ENCODE measurements at places on chromosomes 12 and 14.

DNA sequence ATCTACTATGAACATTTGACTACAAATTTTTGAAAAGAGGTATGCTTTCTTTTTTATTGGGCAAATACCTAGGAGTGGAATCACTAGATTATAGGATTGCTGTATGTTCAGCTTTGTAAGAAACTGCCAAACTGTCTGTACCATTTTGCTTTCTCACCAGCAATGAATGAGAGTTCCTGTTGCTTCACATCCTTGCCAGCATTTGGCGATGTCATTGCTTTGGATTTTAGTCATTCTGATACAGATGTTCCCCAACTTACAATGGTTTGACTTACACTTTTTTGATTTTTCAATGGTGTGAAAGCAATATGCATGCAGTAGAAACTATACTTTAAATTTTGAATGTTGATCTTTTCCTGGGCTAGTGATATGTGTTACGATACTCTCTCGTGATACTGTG, 328.7 kb downstream of the RAD51B start:
- DNase-seq, result no peak

DNA sequence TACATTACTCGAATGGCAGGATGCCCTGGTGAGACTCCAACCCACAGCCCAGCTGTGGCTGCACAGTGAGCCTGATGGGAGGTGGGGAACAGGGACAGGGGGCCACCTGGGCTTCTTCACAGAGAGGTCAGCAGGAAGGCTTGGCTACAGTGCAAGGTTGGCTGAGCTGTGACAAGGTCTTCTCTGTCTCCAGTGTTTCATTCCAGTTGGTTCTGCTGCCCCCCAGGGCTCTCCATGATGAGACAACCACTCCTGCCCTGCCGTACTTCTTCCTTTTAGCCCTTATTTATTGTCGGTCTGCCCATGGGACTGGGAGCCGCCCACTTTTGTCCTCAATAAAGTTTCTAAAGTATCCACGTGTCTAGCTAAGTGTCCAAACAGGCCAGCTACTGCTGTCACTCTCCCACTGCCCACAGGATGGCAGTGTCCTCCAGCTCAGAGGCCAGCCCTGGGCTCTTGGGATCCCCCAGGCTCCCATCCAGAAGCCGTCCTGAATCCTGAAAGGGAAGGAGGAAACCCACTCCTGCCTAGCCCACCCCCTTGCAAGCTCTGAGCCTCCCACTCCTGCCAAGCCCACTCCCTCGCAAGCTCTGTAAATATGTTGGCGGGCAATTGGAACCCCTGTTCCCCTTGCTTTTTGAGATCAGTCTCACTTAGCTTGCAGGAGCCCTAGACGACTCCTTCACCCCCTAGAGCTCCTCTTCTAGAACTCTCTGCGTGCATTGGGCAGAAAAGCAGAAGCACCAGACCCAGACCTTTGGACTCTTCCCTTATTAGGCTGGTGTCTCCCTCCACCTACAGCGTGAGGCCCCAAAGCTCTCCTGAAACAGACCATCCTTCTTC, 5.4 kb downstream of the C1QL4 start:
- no peak for DNase-seq

DNA sequence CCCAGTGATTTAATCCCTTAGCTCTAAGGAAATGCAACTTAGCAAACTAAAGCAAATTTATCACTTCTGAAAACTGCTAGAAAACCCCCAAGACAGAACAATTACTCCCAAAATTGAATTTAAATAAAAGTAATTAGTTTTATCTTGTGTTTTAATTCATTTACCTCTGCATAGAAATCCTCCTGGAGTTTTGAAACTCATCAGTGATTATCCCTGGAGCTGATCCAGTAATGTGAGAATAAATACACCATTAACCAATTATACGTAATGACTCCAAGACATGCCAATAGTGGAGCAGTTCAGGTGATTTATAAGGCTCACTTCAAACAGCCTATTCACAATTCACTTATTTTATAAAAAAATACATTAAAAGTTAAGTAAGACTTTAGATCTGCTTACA, 855.3 kb upstream of the FLRT2 start:
- no peak for DNase-seq

DNA sequence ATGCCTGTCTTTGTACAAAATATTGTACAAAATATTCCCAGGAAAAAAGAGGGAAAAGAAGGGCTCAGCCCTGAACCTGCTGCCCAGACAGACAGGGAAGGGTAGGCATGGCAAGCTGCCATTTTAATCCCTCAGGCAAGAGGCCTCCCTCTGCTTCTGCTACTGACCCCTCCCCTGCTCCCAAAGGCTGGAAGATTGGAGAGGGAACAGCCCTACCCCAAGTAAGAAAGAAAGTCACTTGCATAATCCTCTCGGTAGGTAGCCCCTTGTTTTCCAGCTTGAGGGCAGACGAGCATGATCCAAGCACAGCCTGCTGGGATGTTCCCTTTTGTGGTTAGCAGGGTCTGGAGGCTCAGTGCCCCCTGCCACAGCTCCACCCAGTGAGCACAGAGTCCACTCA, 20.7 kb downstream of the ADCY6 start:
- no peak for DNase-seq

DNA sequence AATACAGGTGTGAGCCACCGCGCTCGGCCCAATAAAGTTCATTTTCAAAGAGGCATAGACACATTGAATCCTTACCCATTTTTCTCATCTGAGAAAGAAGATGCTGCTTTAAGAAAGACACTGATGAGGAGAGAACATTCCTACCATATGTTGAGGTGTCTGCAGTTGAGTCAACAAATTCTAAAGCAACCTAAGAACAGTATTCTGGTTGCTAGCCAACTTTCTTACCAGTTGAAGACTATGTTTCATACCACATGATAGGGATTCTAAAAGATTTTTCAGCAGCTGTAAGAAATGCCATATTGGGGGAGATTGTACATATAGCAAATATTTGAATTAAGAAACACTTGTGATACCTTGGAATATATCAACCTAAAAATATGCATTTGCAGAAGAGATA, 160.1 kb downstream of the SRGAP1 start:
- DNase-seq, result no peak

GRCh38 chr12:81759190-81760051, at the start of gene PPFIA2:
Gene PPFIA2 (minus strand): TSS chr12:81759350.
- no peak for DNase-seq

- DNase-seq, result no peak
Measured at GRCh38 chr12:112599871-112600270, 181.1 kb downstream of the PTPN11 start.

GRCh38 chr12:62581288-62582064, 114.8 kb downstream of the MON2 start:
- DNase-seq, result no peak

DNA sequence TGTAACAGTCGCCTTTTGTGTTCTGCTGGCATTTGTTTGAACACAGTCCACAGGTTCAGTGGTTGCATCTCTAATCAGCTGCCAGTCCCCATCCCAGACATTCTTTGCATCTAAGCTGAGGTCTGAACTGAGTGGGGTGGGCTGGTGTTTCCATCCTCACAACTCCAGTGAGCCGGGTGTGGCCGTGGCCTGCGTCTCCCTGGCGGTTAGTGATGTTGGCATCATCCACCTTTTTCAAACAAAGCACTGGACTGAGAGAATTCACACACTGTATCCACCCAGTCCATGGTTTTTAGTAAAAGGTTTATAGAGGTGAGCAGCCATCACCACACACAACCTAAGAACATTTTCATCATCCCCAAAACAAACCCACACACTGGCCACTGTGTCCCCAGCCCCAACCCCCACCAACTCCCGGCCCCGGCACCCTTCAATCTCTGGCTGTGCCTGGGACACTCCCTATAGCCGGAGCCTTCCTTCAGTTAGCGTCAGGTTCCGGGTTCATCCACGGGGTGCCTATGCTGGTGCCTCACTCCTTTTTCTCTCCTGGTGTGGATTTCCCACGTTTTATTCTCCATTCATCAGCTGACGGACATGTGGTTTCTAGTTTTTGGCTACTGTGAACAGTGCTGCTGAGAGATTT, 6.5 kb downstream of the DDX51 start:
- no peak for DNase-seq

- no peak for DNase-seq
Measured at GRCh38 chr12:547883-548470, 88.2 kb downstream of the B4GALNT3 start.

DNA sequence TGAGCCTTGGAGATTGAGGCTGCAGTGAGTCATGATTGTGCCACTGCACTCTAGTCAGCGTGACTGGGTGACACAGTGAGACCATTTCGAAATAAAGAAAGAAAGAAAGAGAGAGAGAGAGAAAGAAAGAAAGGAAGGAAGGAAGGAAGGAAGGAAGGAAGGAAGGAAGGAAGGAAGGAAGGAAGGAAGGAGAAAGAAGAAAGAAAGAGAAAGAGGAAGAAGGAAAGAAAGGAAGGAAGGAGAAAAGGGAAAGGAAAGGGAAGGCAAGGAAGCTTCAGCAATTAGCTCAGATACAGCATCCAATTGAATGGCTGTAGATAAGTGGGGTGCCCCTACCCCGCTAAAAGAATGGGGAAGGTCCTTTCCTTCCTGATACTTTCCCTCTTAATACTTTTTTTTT, 9.5 kb upstream of the NAA30 start:
- DNase-seq, result no peak

GRCh38 chr12:7102582-7102981, 6.4 kb downstream of the C1RL start:
- no peak for DNase-seq

- no peak for DNase-seq
Measured at GRCh38 chr12:86950444-86950843, 694.3 kb upstream of the MGAT4C start.

GRCh38 chr12:115932066-115932465, 345.4 kb downstream of the MED13L start:
- no peak for DNase-seq

DNA sequence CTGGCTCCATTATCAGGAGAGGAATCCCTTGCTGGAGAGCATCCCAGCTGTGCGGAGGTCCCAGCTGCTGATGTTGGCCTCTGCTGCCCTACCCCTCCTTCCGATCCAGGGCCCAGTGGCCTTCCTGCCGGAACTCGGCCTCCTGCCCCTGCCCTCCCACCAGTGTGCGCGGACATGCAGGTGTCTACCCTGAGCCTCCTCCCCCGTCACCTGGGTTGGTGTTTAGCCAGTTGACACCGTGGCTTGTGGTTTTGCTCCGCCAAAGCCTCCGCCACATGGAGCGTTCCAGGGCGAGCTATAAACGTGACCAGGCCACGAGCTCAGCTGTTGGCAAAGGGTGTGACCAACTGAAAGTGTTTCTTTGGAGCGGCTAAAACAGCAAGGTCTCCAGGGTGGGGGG, 1104.3 kb downstream of the BCL11B start:
- DNase-seq, result no peak

- no peak for DNase-seq
Measured at GRCh38 chr12:105347499-105347898, 17.0 kb downstream of the C12orf75 start.

DNA sequence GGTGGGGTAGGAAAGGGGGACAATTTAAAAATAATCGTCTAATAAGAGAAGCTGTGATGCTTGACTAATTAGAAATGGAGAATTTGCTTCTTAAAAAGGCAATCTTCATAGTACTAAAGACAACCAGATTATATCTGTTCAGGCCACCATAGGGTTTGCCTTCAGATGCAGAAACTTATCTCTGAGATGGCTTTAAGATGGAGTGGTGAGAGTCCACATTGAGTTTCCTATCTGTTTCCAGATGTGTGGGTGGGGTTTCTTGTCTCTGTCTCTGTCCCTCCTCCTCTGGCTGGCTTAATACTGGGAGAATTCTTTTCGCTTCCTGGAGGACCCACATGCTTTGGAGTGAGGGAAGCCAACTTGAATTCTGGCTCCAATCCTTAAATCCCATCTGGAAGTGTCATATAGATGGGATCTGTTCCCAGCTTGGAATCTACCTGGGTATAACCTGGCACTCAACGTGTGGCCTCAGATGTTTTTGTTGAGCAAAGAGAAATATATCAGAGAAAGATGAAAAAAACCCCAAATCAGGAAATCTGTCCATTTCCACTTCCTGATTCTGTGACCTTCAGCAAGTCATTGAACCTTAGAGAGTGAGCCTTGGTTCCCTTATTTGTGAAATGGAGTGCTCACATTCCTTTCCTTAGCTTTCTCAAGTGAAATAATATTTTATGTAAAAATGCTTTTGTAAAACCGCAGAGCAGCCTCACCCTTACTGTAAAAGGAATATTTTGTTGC, 66.4 kb downstream of the CHST11 start:
- DNase-seq, result no peak

DNA sequence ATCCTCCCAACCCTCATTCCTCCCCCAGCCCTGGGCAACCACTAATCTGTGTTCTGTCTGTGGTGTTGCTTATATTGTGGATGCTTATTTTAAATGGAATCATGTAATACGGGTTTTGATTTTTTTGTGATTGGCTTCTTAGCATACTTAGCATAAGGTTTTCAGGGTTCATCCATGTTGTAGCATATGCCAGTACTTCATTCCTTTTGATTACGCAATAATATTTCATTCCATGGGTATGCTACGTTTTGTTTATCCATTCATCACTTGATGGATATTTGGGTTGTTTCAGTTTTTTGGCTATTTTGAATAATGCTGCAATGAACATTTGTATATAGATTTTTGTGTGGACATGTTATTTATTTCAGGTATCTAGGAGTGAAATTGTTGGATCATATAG, 82.9 kb downstream of the TSPAN9 start:
- no peak for DNase-seq

Measured in esophagus squamous epithelium (tissue), 5 donors.